ENCODE measurements at places on chromosomes 2 and 18.

GRCh38 chr2:175855236-175855635 lies 146.8 kb downstream of the LNPK start:
- DNase-seq: no peak

- no peak for DNase-seq
Measured at GRCh38 chr2:18272148-18272494, 288.3 kb downstream of the RDH14 start.

- DNase-seq: no peak
Measured at GRCh38 chr2:16927398-16927797, 261.8 kb upstream of the CYRIA start.

DNA sequence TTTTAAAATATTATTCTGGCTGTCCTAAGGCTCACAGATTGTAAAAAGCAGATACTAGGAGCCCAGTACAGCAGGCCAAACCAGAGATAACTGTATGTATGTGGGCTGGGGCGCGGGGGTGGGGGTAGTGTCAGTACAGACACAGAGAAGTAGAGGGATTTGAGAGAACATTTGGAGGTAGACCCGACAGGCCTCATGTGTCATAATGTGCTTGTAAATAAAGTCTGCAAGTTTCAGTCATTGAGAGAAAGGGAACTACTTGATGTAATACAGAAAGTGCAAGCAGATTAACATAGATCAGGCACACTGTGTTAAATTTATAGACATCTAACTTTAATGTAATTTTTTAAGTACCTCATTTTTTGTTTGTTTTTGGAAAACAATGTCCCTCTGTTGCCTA lies 7.4 kb upstream of the POLI start:
- no peak for DNase-seq

DNA sequence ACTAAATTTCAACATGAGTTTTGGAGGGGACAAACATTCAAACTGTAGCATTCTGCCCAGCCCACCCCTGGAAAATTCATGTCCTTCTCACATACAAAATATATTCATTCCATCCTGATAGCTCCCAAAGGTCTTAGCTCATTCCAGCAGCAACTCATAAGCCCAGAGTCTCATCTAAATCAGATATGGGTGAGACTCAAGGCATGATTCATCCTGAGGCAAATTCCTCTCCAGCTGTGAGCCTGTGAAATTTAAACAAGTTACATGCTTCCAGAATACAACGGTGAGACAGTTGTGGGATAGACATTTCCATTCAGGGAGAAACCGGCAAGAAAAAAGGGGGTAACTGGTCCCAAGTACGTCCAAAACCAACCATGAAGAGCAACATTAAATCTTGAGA lies 43.5 kb upstream of the FAHD2A start:
- no peak for DNase-seq

GRCh38 chr18:55529581-55529980 lies 58.4 kb downstream of the TCF4 start:
- no peak for DNase-seq

- no peak for DNase-seq
Measured at GRCh38 chr18:77138270-77138669, 5.7 kb upstream of the MBP start.

GRCh38 chr2:196967116-196967515 lies 40.6 kb upstream of the PGAP1 start:
- no peak for DNase-seq

All from left ventricle myocardium superior (tissue), 1 donor.